ENCODE measurements at places on chromosomes 4 and X.

- DNase-seq = no peak
Measured at GRCh38 chr4:87409420-87409939, 12.9 kb upstream of the NUDT9 start.

GRCh38 chrX:110086162-110086915 is 83.4 kb downstream of the TMEM164 start:
- DNase-seq = no peak

DNA sequence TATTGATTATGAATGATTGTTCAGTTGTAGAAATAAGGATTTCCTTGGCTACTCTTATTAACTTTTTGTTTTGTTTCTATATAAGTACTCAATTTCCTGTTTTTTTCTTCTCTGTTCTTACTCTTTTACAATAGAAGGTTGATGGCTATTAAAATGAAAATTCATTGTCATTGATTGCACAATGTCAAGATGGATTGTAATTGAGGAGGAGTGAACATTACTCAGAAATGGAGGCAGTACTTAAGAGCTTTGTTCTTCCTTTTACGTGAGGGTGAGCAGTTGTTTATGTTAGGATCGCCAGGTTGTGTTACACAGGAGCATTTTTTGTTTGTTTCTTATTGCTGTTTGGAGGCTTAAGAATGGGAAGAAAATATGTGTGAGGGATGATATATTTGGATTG is 2062.4 kb downstream of the ARAP2 start:
- no peak for DNase-seq

GRCh38 chr4:170106900-170107299 is 17.1 kb upstream of the AADAT start:
- DNase-seq = no peak

GRCh38 chr4:94131212-94131611 is 76.5 kb upstream of the SMARCAD1 start:
- no peak for DNase-seq

GRCh38 chr4:74357965-74358364 is 7.0 kb upstream of the EREG start:
- DNase-seq = no peak

GRCh38 chr4:148229798-148230197 is 212.4 kb downstream of the NR3C2 start:
- no peak for DNase-seq

DNA sequence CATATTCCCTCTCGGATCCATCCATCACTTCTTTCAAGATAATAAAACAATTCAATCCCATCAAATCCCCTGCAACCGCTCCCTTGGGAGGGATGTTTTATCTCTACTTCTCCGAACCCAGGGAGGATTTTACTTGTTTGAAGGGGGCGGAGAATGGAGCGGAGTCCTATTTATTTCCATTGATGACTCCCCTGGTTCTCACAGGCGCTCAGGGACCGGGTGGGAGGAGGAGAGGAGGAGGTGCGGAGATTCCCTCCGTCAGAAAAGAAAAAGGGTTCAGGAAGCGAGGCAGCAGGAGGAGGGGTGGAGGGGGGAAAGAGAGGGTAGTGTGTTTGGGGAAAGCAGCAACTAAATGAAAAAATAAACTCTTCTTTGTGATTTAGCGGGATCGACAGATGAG is 2.1 kb downstream of the NDNF start:
- DNase-seq = no peak

GRCh38 chrX:129097668-129098067 is 425.6 kb downstream of the SMARCA1 start:
- no peak for DNase-seq

- no peak for DNase-seq
Measured at GRCh38 chr4:59700651-59701050, 1499.5 kb upstream of the ADGRL3 start.

GRCh38 chr4:55008166-55009056 is 117.0 kb downstream of the KDR start:
- DNase-seq = no peak

- no peak for DNase-seq
Measured at GRCh38 chr4:35604252-35604651, 640.1 kb downstream of the ARAP2 start.

DNA sequence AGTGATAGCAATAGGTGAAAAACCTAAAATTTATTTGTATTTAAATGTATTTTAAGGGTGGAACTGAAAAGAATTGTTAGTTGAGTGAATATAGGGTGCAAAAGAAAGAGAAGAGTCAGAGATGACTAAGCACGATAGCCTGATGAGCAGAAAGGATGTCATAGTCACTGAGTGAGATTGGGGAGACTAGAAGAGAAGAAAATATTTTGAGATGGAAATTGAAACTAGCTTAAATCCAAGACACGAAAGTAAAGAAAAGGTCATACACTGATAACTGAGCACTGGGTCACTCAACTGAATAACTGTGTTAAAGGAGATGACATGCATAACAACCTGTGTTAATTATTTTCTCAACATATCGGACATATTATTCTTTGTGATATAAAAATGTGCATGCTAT is 55.5 kb downstream of the SPANXN4 start:
- no peak for DNase-seq

DNA sequence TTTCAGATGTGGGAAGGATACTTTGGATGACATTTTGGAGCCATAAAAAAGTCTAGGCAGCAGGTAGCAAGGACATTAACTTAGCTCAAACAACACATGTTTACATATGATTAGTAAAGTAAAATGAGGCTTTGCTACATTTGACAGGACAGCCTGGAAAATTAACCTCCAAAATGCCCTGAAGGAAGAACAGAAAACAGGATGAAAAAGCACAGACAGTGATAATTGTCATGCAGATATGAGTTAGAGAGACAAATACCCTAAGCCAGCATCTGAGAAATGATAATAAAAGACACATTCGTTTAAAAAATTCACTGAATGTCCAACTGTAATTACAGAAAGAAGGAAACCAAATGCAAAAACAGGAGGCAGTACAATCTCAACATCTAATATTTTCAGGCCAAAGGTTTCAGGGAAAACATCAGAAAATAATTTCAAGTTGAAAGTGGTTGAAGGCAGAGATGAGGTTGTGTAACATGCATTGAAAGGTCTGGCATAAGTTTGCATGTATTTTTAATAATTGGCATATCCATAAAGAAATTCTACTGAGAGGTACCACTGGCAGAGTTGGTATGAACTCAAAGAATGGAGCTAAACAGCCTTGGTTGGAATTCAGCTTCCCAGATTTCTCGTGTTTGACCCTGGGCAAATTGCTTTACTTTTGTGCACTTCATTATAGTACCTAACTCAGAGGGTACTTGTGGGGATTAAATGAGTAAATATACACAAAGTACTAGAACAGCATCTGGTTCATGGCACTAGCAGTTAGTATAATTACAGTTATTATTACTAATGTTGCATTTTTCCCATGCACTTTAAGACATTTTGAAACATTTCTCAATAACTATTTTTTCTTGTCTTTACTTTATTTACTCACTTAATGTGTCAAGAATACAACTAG is 54.4 kb upstream of the MAP9 start:
- DNase-seq = no peak

GRCh38 chr4:142467088-142467487 is 379.0 kb downstream of the INPP4B start:
- DNase-seq = no peak

DNA sequence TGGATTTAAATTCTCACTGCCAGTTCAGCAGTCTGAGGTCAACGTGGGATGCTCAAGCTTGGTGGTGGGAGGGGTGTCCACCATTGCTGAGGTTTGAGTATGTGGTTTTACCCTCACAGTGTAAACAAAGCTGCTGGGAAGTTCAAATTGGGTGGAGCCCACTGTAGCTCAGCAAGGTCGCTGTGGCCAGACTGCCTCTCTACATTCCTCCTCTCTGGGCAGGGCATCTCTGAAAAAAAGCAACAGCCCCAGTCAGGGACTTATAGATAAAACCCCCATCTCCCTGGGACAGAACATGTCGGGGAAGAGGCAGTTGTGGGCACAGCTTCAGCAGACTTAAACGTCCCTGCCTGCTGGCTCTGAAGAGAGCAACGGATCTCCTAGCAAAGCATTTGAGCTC is 14.9 kb upstream of the RRAGB start:
- DNase-seq = no peak

DNA sequence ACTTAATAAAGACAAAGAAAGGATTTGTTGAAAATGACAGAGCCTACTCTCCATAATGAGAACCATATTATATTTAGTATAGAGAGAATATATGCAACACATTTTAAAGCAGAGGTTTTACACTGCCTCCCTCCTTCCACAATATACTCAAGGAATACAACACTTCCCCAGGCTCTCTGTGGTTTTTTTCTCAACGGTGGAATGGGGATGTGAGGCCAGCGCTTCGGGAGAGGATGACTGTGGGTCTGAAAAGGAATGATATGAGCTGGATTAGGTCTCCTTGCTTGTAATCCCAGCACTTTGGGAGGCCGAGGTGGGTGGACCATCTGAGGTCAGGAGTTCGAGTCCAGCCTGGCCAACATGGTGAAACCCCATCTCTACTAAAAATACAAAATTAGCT is 348.7 kb upstream of the KLF3 start:
- DNase-seq = no peak

DNA sequence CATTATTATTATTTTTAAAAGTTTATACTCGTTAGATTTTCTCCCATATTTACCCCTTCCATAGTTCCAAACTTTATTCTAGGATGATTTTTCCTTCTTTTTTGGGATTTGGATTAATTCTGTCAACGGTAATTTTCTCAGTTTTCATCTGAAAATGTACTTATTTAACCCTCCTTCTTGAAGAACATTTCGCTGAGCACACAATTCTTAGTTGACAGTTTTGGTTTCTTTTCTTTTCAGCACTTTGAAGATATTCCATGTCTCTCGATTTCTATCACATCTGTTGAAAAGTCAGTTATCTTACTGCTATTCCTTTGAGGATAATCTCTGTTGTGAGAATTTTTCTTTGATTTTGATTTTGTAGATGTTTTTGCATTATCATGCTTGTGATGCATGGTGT is 85.2 kb downstream of the SCLT1 start:
- DNase-seq = no peak

- DNase-seq = no peak
Measured at GRCh38 chr4:149161247-149161646, 654.4 kb downstream of the IQCM start.

DNA sequence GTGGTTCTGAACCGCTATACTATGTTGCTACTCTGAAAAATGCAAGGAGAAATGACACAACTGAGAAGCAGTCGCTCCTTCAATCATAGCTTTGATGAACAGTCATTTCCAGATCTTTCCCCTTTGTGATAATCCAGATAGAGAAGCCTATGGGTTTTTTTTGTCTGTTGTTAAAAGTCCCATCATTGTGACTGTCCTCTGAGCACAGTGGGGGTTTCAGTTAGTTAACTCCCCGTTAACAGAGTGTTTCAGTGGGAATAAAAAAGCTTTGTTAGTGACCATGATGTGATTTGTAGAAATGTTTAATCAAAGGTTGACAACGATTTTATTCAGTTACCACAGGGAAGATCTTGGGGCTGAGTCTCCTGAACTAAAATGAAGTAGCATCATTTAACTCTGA is 176.2 kb upstream of the MAOA start:
- DNase-seq = no peak

- no peak for DNase-seq
Measured at GRCh38 chrX:7586126-7586525, 256.8 kb upstream of the VCX start.

- no peak for DNase-seq
Measured at GRCh38 chrX:121036951-121037350, 10.5 kb upstream of the GLUD2 start.

GRCh38 chr4:173243321-173243720 is 74.7 kb downstream of the GALNT7 start:
- no peak for DNase-seq

Measured in activated naive CD8-positive, alpha-beta T cell treated with anti-CD3 and anti-CD28 coated beads, Interleukin-2, amount 10 ng/mL, durations not matched to agents 7 days and 5 days (primary cell).